ENCODE measurements at places on chromosomes 4 and X.

GRCh38 chr4:77120886-77121508 lies 36.0 kb upstream of the CCNG2 start:
- DNase-seq = no peak

GRCh38 chr4:122500852-122501501 lies 44.5 kb upstream of the IL2 start:
- no peak for DNase-seq

DNA sequence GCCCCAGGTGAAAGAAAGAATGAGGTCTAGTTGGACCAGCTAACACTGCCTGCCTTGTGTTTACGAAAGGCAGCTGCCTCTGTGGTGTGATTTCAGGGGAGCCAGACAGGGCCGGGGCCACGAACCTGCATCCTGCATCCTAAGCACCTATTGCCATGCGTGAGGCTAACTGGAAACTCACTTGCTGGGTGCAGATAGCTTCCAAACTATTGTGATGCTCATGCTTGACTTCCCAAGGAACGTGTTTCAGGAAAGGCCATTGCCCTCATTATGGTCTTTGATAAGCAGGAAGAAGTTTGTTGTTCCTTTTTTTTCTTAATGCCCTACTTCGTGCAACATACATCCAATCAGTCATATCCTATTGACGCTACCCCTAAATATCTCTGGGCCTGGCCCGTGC lies 2.3 kb upstream of the IRF2 start:
- peak; percentile 28 for DNase-seq

- DNase-seq = peak; percentile 27
Measured at GRCh38 chrX:53831662-53832635, 145.4 kb upstream of the HUWE1 start.

GRCh38 chr4:171448919-171449481 lies 364.2 kb upstream of the GALNTL6 start:
- DNase-seq = no peak

- DNase-seq = no peak
Measured at GRCh38 chr4:94588896-94589693, 137.4 kb downstream of the PDLIM5 start.

DNA sequence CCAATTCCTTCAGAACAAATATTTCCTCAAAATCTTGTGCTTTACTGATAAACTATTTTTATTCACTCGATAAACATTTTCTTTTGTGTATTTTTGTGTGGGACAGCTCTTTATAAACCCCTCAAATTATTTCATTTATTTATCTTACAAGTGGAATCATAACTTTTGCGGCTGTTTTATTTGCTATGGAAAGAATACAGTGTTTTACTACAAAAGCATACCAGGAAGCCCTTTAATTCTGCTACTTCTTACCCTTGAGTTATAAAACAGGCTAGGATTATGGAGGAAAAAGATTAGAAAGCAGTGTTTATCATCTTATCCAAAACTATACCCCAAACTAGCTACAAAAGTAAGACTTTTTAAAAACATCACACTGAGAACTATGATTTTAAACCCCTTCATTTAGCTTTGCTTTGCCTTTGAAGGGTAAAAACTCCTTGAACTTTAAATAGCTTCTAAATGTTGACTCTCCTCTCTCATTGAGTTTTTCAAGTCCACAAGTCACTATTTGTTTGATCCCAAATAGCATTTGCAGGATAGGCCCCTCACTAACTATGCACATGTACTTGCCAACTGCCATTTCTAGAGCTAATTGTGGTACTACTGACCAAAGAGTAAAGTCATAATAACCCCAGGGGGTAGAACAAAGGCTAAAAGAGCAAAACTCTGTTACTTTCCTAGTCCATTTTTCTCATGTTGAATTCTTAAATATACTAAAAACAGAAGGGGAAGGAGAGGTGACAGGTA lies 45.8 kb upstream of the SGMS2 start:
- no peak for DNase-seq

GRCh38 chr4:112818594-112818965 lies 181.6 kb downstream of the LARP7 start:
- no peak for DNase-seq

- DNase-seq = no peak
Measured at GRCh38 chrX:84724576-84724975, 222.3 kb upstream of the HDX start.

- DNase-seq = peak; percentile 94
Measured at GRCh38 chr4:53377319-53378170, at the start of gene FIP1L1. Gene FIP1L1 (plus strand): TSS chr4:53377641. CDS start chr4:53377839, 198 bp downstream.

DNA sequence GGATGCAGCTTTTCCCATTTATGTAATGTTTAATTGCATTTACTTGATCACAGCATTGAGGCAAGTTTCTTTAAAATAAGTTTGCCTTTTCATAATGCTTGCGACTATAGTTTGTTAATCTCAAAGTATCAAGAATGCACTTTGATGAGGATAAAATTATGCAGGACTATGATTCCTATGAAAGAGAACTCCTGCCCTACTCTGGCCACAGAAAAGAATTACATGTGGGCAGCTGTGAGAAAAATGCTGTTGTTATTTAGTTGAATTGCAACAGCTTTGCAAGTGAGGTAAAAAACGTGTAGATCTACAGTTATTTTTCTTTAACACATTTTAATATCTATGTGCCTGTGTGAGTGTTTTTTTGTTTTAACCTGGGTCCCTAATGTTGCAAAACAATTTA lies 12.5 kb upstream of the OSTC start:
- no peak for DNase-seq

DNA sequence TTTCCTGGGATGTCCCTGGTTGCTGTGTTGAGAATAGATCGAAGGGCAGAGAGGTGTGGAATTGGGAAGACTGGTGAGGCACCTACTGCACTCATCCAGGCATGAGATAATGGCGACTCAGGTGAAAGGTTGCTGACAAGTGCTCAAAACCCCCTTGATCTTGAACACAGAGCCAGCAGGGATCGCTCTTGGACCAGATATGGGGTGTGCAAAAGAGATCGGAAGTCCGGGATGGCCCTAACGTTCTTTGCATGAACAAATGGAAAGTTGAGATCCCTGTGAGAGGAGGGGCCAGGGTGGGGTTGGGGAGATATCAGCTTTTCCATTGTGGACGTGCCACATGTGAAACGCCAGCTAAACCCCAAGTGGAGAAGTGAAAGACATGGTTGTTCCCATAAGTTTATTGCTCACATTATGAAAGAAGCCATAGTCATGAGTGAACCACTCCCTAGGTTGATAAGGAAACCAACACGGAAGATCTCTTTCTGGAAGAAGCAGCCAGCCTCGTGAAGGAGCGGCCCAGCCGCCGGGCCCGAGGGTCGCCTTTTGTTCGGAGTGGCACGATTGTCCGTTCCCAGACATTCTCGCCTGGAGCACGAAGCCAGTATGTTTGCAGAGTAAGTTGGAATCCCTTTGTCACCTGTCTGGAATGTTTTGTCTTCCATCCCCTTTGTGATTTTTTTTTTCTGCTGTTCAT lies 22.6 kb upstream of the CLCN4 start:
- DNase-seq = no peak

GRCh38 chrX:26783512-26784225 lies 567.7 kb downstream of the MAGEB5 start:
- no peak for DNase-seq

- no peak for DNase-seq
Measured at GRCh38 chr4:168844353-168845049, 165.6 kb downstream of the CBR4 start.

- no peak for DNase-seq
Measured at GRCh38 chr4:120821977-120822376, 100.5 kb downstream of the PRDM5 start.

- DNase-seq = no peak
Measured at GRCh38 chr4:48074657-48075056, 58.1 kb downstream of the NIPAL1 start.

GRCh38 chr4:16083241-16084191 lies at the start of gene PROM1:
Gene PROM1 (minus strand): TSS chr4:16084023. CDS start chr4:16075906, 8,117 bp downstream.
- no peak for DNase-seq

- no peak for DNase-seq
Measured at GRCh38 chr4:27327421-27328181, 467.0 kb downstream of the STIM2 start.

DNA sequence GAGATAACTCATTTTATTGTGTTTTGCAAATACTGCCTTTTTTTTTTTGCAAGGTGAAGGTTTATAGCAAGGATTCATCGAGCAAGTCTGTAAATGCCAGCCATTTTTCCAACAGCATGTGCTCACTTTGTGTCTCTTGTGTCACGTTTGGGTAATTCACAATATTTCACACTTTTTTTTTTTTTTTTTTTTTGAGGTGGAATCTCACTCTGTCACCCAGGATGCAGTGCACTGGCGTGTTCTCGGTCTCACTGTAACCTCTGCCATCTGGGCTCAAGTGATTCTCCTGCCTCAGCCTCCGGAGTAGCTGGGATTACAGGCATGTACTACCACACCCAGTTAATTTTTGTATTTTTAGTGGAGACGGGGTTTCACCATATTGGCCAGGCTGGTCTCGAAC lies 1.9 kb downstream of the RNF4 start:
- DNase-seq = no peak

DNA sequence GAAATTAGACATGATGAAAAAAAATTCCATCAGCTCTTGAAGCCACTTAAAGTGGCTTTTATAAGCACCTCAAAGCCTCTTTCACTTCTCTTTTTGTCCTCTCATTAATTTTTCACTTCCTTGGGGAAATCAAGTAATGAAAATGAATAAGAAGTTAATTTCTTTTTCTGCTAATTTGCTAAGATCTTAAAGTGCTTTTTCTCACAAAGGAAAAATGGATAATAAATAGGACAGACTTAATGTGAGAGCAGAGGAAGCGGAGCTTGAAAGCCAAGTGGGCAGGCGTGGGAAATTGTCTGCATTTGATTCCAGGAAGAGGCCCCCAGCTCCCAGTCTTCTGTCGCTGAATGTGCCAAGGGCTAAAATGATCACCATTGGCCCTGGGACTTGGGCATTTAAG lies 28.6 kb downstream of the CDS1 start:
- no peak for DNase-seq

GRCh38 chr4:2866891-2867290 lies 23.2 kb downstream of the ADD1 start:
- DNase-seq = no peak

DNA sequence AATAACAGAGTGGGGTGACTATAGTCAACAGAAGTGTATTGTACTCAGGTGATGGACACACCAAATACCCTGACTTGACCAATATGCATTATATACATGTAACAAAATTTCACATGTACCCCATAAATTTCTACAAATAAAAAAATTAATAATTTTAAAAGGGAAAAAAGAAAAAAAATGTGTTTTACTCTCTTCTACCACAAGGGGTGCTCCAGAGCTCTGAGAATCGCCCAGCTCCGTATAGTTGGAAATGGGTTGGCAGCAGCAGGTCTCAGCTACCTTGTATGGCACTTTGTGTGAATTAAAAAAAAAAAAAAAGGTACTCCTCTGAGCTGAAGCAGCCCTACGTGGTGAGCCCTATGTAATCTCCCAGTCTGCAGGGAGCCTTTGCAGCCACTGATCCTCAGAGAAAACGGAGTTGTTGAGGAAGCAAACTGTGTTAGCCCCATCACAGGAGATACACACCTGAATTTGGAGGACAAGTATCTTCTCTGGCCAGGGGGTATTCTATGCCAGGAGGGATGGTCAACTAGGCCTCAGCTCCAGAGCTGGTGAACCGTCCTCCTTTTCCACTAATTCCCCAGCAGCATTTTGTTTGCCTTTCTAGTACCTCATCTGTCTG lies 17.2 kb upstream of the POLA1 start:
- no peak for DNase-seq

- DNase-seq = no peak
Measured at GRCh38 chrX:47145395-47146120, 537 bp downstream of the RBM10 start.

GRCh38 chrX:9456250-9457074 lies 8.4 kb upstream of the TBL1X start:
- DNase-seq = peak; percentile 81

DNA sequence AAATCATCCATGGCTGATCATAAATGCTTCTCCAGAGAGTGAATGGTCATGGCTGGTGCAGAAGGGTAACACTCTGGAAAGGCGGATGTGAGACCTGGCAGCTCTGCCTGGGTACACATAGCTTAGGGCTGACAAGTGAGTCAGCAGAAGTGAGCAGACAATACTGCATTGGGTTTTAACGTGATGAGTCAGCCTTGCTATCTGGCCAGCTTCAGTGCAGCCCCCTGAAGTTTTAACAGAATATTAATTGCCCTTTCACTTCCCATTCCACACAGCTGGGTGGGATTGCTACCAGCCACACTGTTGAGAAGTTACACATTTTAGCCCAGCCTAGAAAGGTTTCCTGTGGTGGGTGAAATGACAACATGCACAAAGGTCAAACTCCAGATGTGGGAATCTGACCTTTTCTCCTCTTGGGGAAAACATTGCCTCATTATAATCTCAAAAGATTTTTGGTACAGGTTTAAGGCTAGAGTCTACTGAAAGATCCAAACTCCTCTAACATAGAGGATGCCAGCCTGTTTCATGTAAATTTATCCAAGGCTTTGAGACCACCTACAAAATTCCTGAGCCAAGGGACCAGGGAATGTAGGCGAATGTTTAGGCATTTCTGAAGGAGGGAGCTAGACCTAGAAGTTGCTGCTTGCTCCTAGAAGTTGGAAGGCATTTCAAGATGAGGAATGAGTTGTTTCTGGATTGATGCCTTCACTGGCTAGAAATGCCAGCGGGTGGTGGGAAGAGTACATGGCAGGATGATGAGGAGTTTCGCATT lies 230.3 kb upstream of the PGRMC2 start:
- no peak for DNase-seq

GRCh38 chrX:12329476-12329875 lies 191.2 kb downstream of the FRMPD4 start:
- DNase-seq = no peak

Measured in central memory CD4-positive, alpha-beta T cell (primary cell).